ENCODE measurements at places on chromosomes 1 and 21.

- DNase-seq, result no peak
These were observed 25.5 kb downstream of the SYT2 start for GRCh38 chr1:202684716-202685115.

DNA sequence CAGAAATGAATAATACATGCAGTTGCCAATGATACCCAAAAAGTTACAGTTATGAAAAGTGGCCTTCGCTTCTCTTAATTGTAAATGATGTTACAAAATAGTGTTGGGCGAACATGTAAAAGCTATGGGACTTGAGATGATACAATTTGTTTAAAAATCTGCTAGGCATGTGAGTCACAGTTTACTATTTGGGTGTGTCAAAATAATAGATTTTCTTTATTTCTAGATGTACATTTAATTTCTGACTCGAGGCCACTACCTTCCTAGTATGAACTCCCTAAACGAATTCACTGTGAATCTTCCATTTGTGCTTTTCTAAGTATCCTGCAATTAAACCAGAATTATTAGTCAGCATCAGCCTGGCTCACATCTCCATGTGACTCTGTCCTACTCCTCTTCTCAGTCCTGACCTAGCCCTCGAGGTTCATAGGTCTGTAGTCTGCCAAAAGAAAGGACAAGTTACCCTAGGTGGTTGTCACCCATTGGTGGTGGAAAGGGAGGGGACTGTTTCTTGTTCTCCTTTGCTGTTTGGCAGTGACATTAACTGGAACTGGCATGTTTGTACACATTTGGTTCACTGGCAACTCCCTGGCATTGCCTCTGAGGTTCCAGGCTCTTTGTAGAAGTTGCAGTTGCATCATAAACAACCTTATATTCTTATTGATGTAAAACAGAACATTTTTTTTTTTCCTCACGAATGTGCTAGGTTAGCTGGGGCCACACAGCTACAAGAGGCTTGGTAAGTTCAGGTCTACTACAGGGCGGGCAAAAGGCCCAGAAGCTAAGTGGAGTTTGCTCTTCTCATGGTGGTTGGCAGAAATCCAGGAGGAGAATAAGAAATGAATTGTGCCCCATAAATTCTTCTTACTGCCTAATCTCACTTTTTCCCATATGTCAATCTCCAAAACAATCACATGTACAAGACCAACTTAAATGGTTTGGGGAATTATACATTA, 746.5 kb upstream of the ADAMTS5 start:
- DNase-seq, result no peak

DNA sequence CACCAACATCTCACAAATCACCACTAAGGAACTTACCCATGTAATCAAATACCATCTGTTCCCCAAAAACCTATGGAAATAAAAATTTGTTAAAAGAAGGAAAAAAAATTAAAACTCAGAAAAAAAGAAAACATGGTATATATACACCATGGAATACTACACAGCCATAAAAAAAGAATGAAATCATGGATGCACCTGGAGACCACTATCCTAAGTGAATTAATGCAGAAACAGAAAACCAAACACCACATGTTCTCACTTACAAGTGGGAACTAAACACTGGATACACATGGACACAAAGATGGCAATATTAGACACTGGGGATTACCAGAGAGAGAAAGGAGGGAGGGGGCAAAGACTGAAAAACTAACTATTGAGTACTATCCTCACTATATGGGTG, 50.4 kb downstream of the ZSWIM5 start:
- no peak for DNase-seq

GRCh38 chr1:245956225-245956624, 550.9 kb downstream of the SMYD3 start:
- DNase-seq, result peak; percentile 65

DNA sequence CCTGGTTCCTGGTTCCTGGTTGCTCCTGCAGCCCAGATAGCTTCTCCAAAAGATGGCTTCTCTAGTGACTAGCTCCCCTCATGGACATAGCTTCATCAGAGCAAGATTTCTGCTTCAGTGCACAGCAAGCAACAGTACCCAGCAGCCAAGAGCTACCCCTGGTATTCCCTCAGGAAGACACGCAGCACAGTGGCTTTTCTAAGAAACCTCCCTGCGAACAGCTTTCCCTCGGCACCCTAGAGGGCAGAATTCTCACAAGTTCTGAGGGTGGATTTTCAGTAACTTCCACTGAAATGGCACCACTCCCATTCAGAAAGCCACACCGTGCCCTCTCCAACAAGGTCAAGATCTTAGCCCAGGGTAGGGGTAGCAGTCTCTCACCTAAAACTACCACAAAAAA, 128.2 kb downstream of the EIF4G3 start:
- no peak for DNase-seq

- DNase-seq, result no peak
These were observed 18.4 kb downstream of the CD2 start for GRCh38 chr1:116772648-116773045.

- no peak for DNase-seq
These were observed 68.2 kb downstream of the PSMG1 start for GRCh38 chr21:39114871-39115575.

DNA sequence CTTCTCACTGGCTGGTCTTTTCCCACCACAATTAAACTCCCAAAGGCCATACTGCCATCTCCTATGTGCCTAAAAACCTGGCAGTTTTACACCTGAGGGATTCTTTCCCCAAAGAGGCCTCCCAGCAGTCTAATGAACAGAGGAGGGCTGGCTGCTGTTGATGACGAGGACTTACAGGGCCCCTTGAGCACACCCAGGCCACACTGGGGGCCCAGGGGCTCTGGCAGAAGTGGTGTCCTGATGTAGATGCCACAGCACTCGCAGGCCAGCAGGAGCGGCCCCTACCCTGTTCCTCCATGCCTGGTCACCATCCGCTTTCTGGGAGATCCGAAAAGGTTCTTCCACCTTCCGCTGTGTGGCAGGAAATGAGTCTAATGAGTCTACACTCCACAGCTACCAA, 24.2 kb downstream of the POFUT2 start:
- no peak for DNase-seq

- DNase-seq, result no peak
These were observed 1.1 kb upstream of the COL11A1 start for GRCh38 chr1:103109311-103109920.

- DNase-seq, result no peak
These were observed 53.6 kb upstream of the NEXN start for GRCh38 chr1:77834771-77835334.

DNA sequence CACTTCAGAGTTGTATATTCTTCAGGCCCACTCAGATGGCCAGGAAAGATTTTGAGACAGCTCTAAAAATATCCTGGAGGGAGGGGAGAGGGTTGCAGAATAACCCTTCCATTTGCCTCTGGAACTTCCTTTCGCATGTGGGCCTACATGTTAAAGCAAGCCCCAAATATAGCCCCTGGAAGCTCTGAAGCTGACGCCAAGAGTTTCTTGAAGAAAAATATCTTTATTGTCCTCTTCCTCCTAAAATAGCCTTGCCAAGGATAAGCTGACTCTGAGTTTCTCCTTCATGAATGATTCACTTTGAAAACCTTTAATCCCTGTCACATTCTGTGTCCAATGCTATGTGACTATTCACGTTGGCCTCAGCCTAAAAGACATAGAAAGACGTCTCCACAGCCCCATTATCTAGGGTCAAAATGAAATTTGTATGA, 6.4 kb downstream of the C1orf116 start:
- no peak for DNase-seq

GRCh38 chr1:10070206-10070605, 37.4 kb downstream of the UBE4B start:
- DNase-seq, result no peak

GRCh38 chr21:44408226-44408625, 47.1 kb upstream of the LRRC3 start:
- DNase-seq, result no peak

- DNase-seq, result peak; percentile 12
These were observed 219.7 kb downstream of the NFIA start for GRCh38 chr1:61301824-61302657.

DNA sequence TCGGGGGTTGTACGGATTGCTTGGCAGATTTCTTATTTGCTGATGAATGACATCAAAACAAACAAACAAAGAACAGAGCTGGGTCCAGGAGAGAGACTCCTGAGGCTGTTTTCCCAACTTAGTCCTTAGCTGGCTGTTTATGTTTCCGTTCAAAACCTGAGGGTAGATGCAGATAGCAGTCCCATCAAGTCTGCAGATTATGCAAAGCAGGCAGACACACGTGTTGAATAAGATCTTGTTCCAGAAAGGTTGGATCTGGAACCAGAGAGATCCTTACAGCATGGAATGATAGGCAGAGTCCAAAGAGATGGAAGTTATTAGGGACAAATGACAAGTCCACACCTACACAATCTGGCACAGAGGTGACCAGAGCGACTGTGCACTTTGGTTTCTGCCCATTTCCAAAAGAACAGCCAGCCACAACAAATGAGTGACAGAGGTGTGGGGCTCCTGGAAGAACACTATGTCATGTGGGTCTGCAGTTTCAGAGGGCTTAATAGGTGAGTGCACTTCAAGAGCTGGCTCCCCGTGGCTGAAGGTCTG, 65.5 kb downstream of the MAN1C1 start:
- no peak for DNase-seq
